ENCODE measurements at places on chromosomes 5 and 9.

- DNase-seq = no peak
Observed at GRCh38 chr9:114060070-114060469, 18.0 kb downstream of the AMBP start.

- no peak for DNase-seq
Observed at GRCh38 chr5:139180850-139181249, 17.3 kb downstream of the SIL1 start.

DNA sequence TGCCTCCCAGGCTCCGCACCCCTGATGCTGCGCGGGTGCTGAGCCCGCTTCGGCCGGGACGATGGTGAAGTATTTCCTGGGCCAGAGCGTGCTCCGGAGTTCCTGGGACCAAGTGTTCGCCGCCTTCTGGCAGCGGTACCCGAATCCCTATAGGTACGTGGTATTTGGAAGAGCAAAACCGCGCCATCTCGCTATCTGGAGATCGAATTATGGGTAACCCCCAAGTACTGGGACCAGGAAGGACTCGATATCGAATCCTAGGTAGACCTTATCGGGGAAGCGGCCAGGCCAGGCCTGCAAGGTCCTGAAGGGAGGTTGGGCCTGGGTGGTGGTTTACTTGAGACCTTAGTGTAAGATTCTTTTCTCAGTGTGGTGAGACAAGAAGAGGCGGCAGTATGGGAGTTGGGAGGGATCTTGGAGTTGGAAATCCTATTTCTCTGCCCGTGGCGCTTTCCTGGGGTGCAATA, 359 bp downstream of the PRELID1 start:
- no peak for DNase-seq

DNA sequence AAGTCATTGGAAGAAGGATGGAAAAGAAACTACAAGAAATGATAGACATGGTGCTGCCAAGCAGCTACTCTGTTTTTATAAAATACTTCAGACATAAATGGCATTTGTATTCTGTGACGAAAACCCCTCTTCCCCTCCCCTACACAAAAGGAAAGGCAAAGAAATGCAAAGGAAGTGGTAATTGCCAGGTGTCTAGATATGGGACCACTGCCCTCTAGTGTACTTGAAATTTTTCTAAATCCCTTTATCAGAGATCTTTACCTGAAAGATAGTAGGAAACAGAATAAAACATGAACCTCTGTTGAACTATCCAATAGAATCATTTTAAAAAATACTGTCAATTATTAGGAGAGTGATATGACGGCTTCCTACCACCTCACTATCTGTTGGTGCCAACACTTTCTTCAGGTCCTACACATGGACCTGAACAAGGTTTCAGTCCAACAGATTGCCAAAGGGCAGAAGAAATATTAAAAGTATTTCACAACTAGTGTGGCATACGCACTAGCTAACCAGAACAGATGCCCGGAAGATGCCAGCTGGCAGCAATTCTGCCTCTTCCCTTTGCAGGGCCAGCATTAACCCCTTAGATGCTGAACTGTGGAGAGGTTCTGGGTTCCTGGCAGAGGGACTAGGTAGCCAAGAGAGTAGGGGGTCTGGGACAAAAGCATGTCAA, 104.1 kb downstream of the TSSK1B start:
- DNase-seq = peak; percentile 50

DNA sequence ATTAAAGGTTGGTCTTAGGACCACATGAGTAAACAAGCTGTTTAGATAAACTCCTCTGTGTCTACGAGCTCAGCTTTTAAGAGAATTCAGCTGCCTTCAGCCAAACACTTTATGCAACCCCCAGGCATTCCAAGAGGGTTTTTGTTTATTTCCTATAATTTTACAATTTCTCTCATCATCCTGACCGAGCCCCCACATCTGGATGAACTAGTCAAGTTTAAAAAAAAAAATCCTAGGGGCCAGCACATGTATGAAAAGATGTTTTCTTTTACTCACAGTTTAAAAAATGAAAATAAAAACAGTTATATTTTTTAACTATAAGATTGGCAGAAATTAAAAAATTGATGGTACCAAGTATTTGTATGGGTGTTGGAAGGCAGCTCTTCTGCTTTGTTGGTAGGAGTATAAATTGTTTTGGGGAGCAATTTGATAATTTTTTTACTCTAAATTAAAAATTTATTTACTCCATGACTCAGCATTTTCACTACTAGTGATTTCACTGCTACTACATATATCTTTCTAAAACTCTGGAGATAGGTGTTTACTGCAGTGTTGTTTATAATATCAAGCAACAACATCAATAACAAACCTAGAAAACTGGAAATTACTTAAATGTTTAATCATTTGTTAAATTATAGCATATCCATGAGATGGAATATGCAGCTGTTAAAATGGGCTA, 18.1 kb downstream of the YTHDC2 start:
- DNase-seq = no peak

DNA sequence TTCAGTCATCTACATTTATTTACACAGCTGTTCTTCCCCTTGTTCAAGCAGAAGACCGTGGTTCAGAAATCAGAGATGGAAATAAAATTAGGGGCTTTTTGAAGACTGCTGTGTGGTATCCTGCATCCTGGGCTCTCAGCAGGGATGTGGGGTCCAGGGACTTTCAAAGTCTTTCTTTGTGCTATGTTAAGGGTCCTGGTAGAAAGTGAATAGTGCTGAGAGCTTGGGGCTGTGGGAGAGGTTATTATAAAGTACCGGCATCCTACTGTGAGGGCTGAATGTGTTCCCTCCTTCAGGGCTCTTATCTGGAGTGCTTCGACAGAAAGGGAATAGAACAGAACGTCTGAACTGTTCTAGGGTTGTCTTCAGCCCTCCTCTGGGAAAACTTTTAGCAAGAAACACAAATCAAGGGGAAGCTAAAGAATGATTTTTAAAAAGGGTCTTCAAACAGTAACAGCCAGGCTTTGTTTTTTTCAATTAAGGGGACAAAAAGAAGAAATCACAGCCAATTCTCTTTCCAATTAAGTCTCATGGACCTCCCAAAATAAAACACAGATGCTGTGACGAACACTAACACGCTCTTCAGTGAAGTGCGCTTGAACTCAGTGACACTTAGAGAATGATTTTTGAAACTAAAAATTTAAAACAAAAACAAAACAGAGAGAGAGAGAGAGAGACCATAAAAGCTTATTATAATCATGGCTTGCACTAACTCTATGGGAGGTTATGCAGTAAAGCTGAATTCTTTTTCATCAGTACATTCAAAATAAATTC, 15.7 kb upstream of the SLC1A3 start:
- DNase-seq = no peak

- DNase-seq = no peak
Observed at GRCh38 chr5:172071309-172071875, 65.0 kb upstream of the FBXW11 start.

DNA sequence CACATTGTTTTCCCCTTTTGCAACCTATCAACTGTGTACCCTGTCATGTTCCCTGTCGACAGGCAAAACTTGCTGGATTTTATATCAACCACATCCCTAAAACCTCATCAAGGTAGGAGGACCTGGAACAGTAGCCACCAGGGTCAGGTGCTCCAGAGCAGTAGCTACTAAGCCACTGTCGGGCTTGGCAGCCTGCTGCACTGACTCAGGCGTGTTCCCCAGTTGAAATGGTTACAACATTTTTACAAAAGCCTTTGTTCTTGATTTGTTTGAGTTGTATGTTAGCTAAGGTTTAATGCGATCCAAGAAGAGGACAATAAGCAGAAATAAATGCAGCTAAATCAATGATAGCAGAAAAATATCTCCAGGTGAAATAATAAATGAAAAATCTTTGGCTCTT, 407.4 kb upstream of the TLE4 start:
- DNase-seq = no peak

GRCh38 chr5:88486431-88486830, 217.8 kb upstream of the TMEM161B start:
- no peak for DNase-seq
